Activated T-helper 2 cell treated with anti-CD3 and anti-CD28 coated beads, Interferon-gamma antibody, Interleukin-2, Interleukin-4, amounts not matched to agents 10 μg/mL and 5 μg/mL and 100 μg/mL, durations not matched to agents 14 hours and 24 hours and 36 hours (primary cell): ENCODE measurements at places on chromosomes 12 and 14.

GRCh38 chr12:46518729-46519128, 146.2 kb upstream of the SLC38A2 start:
- no peak for DNase-seq

DNA sequence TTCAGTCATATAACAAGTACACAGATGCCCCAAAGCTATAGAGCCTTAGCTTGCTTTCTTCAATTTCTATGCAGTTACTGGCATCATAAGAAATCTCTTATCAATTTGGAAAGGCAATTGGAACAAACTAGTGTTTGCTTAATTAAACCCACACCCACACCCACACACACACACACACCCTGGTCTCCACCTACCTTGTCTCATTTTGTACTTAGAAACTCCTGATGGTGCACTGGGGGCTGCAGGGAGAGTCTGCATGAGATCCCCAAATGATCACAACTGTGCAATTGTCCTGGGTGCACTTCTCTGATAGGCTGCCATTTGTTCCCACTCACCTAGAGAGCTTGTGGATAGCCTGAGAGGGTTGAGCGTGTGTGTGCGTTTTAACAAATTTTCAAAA, 40.5 kb upstream of the PTCSC3 start:
- DNase-seq, result no peak

DNA sequence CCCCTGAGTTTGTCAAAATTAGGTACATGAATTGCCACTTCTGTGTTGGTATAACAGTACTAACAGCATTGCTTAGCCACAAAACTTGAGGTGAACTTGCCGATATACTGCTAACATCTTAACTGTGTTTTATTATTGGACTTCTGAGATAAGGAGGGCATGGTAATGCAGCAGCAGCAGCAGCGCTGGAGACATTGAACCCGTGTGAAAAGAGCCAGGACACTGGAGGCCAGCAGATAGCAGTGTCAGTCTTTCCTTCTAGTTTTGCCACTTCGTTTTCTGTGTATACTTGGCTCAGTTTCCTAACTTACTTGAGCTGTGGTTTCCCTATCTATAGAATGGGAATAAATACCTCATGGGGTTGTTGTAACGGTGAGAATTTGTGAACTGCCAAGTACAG, 82.7 kb downstream of the KTN1 start:
- no peak for DNase-seq

DNA sequence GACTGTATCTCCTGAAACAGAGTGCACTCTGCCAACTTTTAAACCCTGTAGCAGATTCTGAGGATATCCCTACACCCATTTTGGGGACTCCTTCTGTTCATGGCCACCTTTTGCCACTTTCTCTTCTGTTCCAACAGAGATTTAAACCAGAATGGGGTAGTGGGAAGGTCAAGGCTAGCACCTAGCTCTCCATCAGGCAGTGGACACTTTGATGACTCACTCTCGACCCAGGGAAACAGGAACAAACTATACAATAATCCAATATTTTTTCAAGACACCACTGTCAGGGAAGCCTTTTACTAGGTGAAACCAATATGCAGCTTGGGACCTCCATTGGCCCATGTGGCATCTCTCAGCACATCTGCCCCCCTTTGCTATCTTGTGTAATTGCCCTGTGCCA, 103.6 kb downstream of the DAAM1 start:
- DNase-seq, result no peak

DNA sequence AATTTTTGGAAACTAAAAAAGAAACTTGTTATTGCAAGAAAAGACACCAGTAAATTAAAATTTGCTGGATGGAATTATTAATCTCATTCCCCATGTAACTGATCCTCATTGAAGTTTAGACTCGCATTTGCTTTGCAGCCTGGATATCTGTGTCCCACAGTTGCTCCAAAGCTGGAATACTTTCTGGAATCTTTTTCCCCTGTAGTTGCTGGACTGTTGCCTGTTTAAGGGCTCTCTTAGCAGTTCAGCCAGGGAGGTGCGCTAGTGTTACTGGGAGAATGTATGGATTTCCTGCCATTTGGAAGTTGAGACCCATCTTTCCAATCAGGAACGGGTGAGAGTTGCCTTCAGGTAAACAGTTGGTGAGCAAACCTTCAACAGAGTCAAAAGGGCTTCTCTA, 20.3 kb downstream of the BCL2L14 start:
- DNase-seq, result no peak

- no peak for DNase-seq
Measured at GRCh38 chr14:101033006-101033405, 129.5 kb upstream of the RTL1 start.

- DNase-seq, result no peak
Measured at GRCh38 chr12:112243255-112244110, 118.1 kb downstream of the TRAFD1 start.

DNA sequence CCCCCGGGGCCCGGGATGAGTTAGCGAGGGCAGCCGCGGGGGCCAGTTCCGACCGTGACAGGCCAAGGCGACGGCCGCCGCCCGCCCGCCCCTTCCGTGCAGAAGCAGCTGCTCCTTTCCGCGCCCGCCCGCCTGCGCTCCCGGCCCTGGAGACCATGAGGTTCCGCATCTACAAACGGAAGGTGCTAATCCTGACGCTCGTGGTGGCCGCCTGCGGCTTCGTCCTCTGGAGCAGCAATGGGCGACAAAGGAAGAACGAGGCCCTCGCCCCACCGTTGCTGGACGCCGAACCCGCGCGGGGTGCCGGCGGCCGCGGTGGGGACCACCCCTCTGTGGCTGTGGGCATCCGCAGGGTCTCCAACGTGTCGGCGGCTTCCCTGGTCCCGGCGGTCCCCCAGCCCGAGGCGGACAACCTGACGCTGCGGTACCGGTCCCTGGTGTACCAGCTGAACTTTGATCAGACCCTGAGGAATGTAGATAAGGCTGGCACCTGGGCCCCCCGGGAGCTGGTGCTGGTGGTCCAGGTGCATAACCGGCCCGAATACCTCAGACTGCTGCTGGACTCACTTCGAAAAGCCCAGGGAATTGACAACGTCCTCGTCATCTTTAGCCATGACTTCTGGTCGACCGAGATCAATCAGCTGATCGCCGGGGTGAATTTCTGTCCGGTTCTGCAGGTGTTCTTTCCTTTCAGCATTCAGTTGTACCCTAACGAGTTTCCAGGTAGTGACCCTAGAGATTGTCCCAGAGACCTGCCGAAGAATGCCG, 699 bp downstream of the MGAT2 start:
- DNase-seq, result no peak

DNA sequence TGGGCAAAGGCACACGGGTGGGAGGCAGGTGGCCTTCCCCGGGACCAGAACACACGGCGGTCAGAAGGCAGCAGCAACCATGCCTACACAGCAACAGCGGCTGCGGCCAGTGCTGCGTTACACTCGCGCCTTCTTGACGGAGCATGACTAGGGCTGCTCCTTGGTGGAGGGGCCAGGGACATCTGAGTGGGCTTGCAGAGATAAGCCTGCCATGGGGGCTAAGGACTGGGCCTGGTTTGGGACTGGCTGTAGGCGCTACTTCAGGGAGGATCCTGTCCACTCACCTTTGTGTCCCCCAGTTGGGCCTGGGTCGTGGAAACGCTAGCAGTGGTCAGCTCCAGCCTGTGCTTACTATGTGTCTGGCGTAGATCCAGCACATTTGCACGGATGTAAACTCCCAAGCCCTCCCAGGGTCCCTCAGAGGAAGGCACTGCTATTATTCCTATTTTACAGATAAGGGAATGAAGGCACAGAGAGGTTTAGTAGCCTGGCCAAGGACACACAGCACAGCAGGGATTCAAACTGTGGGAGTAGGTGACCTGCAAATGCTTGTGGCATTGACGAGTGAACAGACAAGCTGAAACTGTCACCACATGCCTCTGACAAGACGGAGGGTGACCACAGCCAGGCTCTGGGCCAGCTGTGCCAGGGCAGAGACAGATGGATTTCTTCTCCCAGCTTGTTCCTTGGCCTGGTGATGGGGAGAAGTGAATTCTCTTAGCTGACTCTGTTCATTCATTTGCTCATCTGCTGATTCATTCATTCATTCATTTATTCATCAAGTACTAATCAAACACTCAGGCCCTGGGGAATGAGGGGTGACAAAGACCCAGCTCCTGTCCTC, 31.9 kb upstream of the DLK1 start:
- no peak for DNase-seq

DNA sequence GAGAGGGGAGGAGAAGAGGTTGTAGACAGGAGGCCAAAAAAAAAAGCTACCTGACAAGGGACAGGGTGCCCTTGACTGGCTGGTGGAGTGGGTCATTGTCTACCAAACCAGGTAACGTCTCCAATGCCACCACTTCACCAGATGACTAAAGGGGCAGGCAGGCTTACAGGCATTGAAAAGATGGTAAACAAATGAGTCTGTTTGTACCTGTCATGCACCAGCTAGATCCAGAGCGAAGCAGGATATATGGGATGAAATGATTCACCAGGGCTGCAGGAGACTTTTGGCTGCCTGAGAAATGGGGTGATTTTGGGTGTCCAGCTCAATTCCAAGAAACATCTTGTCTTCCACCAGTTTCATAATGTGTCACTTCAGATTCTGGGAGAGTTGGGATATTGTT, 4.0 kb downstream of the C12orf54 start:
- no peak for DNase-seq

GRCh38 chr14:77037938-77038568, 9.5 kb upstream of the IRF2BPL start:
- no peak for DNase-seq

GRCh38 chr14:34826661-34827060, 48.5 kb downstream of the BAZ1A start:
- DNase-seq, result no peak

- peak; percentile 26 for DNase-seq
Measured at GRCh38 chr14:104689109-104689880, at the start of gene INF2. TSS of gene INF2 (plus strand) at chr14:104689618. CDS start at chr14:104701366, 11,748 bp downstream.

DNA sequence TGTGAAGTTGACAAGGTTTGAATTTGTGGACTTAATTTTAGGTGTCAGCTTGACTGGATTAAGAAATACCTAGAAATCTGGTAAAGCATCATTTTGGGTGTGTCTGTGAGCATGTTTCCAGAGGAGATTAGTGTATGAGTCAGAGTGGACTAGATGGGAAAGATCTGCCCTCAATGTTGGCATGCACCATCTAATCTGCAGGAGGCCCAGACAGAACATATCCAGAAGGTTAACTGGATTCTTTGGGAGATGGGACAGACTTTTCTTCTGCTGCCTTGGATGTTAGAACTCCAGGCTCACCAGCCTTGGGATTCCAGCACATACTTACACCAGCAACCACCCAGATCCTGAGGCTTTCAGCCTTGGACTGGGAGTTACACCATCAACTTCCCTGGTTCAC, 14.1 kb downstream of the SGPP1 start:
- DNase-seq, result no peak

- DNase-seq, result no peak
Measured at GRCh38 chr14:40623643-40624042, 983.0 kb upstream of the LRFN5 start.

DNA sequence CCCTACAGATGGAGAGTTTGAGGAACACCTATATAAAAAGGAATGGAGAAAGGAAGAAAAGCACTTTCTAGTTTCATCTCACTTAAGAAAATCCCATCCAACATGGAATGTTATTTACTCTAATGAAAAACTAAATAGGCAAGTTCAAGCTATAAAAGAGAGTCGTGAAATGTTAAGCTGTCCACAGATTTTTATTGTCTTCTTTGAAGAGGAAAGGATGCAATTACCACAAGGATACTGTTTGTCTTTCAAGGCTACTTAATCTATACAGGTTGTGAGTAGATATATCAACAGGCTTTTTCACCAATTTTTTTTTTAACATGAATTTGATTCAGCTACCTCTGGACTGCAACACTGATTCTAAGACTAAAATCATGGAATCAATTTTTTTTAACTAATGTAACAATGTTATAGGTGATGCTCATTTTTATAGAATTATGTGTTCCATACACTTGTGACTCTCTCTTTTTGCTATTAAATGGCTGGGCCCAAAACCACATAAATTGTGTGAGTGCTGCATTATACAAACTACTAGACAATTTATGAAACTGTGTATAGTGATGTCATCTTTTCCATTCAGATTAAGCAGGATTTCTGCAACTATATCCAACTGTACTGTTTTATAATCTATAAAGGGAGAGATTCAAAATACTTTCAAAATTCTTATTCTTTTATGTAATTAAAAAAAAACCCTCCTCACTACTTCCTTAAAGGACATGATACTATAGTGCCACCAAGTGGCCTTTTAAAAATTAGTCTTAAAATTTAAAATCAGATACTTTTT, 26.8 kb upstream of the BMAL2 start:
- DNase-seq, result no peak

DNA sequence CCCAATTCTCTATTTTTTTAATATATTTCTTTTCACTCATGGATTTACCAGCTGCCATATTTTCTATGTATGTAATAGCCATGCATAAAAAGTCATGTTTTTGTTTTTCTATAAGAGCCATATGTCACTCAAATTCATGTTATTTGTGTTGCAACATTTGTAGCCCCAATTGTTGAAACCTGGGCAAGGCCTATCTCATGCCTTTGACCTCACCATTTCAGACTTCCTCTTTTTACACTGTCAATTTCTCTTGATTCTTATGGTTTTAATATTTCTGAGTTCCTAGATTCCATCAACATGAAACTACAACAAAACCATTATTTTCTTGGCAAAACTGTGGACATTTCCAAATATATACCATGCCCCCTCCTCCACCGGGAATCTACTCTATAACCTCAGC, 647.5 kb downstream of the C12orf50 start:
- DNase-seq, result no peak

DNA sequence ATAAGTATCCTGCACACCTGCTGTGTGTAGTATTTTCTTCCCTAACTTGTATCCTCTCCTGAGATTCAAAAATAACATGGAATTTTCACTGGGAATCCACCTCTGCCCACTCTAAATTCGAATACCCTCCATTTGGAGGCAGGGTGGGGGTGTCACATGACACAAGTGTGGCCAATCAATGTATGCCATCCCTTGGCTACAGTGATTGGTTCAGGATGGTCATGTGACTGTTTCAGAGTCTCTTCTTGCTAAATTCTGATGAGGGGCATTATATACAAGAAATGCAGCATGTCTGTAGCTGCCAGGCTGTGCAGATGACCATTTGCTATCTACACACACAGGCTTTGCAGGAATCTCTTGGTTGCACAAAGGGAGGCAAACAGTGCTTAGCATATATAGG, 86.8 kb upstream of the TMEM132C start:
- DNase-seq, result no peak

DNA sequence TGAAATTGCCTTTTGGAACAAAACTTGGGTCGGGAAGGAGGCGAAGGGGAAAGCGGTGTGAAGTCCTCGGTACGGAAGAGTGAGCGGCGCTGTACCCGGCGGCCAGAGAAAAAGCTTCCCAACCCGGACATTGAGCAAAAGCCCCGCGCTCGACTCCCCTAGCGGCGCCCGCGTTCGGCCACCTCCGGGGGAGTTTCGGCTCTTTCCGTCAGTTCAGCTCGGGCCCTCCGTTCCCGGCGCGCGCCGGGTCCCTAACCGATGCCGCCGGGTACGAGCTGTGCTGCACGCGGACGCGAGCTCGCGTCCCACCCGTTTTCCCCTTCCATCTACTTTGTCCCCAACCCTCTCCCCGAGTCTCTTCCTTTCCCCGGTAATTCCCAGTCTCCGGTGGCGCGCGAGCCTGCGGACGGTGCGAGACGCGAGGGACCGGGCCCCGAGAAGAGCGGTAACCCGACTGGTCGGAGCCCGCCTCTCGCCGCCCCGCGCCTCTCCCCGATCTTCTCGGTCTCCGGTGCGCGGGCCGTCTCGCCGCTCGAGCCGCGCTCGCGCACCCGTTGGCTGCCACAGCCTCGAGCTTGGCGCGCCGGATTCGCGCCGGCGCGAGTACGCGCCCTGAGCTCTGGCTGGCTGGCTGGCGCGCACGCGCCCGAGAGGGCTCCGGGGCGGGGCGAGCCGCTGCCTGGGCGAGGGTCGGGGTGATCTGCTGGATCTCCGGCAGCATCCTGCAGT, 446 bp upstream of the SPATS2 start:
- peak; percentile 90 for DNase-seq

GRCh38 chr12:110001596-110001995, 2.4 kb downstream of the ANKRD13A start:
- no peak for DNase-seq
